ENCODE measurements at places on chromosomes 3 and 15.

GRCh38 chr3:10748040-10748439 is 68.0 kb upstream of the SLC6A11 start:
- no peak for DNase-seq

- no peak for DNase-seq
Measured at GRCh38 chr3:38988955-38989354, 62.8 kb downstream of the SCN11A start.

- DNase-seq, result no peak
Measured at GRCh38 chr3:118559286-118559685, 475.4 kb downstream of the IGSF11 start.

- no peak for DNase-seq
Measured at GRCh38 chr15:40255033-40255432, 16.2 kb downstream of the PAK6 start.

DNA sequence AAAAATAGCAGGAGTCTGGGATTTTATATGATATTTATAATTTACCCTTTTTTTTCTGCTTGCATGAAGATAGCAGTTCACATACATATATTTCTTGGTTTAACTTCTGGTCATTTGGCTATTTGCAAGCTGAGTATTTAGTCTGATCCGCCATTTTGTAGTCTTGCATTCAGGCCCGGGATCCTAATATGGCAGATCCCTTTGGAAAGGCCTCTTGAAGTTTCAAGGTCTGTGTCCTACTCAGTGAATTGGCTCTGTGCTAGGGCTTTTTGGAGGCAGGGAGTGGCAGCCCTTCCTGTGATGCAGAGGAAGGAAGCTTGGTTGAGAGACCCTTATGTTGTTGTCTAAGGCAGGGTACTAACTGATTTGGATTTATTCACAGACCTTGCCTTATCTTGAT is 2.9 kb downstream of the SNRPN start:
- no peak for DNase-seq

DNA sequence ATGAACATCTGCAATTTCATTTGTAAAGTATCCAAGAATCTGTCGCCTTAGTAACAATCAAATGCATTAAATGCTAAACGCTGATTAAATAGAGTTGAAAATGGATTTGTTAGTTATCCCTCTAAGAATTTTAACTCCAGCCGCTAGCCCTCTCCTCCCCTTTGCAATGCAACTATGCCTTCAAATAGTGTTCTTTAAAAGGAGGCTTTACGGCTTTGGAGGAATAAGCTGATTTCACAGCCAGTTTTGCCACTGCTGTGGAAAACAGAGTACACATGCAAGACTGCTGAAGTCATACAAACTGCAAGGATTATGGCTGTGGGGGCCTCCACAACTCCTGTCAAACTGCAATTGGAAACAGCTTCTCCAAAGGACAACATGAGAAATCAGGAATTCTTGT is 89.2 kb downstream of the CERS3 start:
- DNase-seq, result no peak

DNA sequence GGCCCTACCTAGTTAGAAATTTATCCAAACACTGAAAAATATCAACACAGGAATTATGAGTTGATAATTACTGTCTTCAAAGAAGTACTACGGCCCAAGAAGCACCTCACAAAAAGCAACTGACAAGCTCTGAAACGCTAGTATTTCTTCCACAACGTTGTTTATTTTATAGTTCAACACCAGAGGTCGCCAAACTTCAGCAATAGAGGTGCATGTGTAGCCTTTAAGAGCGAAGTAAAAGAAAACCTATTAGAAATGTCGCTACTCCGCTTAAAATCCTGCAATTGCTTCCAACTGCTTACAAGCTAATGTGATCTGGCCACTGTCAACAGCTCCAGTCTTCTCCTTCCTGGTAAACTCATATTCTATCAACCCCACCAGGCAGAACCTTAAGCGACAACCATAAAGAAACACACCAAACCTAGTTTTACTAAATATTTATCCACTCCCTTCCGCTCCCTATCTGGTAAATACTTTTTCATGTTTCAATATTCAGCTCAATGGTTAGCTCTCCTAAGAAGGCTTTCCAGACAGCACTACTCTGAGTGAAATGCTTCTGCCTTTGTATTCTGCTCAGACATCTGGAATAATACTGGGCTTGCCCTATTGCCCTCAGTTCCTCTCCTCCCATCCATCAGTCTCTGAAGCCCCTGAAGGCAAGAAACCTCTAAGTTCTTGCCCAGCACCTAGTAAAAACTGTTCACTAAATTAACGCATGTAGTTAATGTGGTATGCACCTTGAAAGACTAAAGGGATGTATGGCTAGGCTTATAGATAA is 110.2 kb downstream of the NR1I2 start:
- DNase-seq, result no peak

- no peak for DNase-seq
Measured at GRCh38 chr3:89275001-89275400, 167.6 kb downstream of the EPHA3 start.

DNA sequence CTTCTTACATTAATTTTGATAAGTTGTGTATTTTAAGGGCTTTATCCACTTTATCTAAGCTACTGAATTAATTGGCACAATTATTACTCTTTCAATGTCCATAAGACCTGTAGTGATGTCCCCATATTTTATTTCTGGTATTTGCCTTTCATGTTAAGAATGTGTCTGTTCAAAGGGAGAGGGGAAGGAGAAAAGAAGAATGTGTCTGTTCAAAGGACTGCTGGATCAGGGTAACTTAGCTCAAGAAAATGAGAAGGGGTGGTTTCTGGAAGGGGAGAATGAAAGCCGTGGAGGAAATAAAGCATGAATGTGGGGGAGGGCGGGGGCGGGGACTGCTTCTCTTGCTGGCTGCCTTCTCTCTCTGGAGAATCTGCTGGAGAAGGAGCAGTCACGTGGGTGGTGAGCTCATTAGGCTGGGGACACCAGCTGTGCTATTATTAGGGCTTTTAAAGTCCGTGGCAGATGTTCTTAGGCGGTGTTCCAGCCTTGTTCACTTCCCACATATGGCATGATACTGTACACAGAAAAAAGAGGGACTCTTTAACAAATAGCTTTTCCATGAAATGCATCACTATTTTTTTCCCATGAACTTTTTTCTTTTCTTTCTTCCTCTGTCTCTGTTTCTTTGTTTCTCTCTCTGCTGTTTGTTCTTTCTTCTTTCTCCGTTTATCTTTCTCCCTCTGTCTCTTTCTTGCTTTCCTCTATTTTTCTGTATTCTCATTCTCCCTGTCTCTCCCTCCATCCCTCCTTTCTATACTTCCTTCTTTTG is 63.7 kb upstream of the ULK4 start:
- no peak for DNase-seq

DNA sequence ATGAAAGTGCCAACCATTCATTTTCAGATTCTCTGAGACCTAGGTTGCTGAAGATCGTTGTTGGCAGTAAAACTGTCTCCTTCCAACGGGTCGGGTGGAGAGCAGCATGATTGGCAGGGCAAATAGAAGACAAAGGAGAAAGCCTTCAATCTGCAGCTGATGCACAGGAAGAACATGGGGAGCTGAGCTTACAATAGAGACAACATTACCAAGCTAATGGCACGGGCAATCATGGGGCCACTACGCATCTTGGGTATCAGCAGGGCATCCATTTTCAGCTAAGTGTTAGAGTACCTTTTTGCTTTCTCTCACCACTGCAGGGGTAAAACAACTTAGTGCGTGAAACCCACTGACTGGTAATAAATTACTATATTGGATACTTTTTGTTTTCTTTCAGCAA is 114.8 kb downstream of the WDR72 start:
- DNase-seq, result no peak

DNA sequence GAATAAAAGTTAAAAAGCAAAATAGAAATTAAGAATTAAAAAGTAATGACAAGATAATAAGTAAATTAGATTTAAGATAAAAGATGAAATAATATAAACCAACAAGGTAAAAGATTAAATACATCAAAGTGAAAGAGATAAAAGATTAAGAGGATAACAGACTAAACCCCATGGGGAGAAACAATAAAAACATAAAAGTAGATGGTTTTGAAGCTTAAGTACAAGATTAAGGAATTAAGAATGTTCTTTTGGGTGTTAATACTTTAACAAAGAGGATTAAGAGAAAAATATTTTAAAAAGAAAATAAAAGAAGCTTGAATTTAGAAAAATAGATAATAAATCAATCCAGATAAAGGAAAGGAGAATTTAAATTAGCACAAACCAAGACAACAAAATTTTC is 85.4 kb downstream of the SQOR start:
- DNase-seq, result no peak

DNA sequence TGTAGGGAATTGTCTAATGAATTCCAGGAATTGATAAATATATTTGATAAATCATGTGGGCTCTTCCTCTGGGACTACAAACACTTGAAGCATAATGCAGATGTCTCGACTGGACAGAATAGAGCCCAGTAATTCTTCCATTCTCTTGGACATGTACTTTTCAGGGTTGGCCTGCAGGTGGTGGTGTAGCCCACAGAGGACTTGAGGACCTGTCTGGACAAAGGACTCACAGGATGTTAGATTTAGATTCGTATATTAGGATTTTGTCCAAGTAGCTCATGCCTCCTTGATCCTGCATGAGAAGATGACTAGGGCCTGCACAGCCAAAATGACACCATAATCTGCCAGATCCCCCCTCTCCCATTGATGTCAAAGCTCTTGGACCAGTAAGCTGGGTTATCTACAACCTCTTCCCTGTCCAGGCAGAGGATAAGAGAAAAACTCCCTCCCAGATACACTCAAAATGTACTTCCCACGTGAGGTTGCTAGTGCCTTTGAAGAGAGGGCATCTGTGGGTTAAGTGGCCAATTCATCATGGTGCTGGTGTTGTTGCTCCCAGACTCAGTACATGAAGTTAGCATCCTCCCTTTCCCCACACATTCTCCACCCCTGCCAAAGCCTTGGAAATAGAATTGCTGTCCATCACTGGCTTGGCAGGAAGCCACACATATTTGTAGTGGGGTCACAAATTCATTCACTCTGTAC is 88.6 kb upstream of the ZNF280D start:
- peak; percentile 15 for DNase-seq

GRCh38 chr3:8233938-8234337 is 267.7 kb upstream of the LMCD1 start:
- no peak for DNase-seq
